ENCODE measurements at places on chromosomes 3 and 15. TPM values are rescaled to one million over a fixed set of nuclear protein-coding genes. Genes with fewer than 3 reads are reported as not detected.

GRCh38 chr3:126916546-126916945, 66.4 kb upstream of the PLXNA1 start:
- no peak overlapping the region for H3K27ac ChIP-seq
- DNase-seq = no peak
- no peaks in the 10 kb centered on the region for H3K27me3 ChIP-seq
- no peaks in the 10 kb centered on the region for H3K4me1 ChIP-seq
- H3K4me3 ChIP-seq = no peak overlapping the region
- H3K36me3 ChIP-seq = no peaks in the 10 kb centered on the region

- H3K4me1 ChIP-seq = peaks cover 4% of the 10 kb centered on the region
- no peaks in the 10 kb centered on the region for H3K27me3 ChIP-seq
- H3K36me3 ChIP-seq = no peaks in the 10 kb centered on the region
These were observed 48.4 kb downstream of the TMEM266 start for GRCh38 chr15:76108021-76108723.

- H3K4me1 ChIP-seq = peaks cover 11% of the 10 kb centered on the region
- DNase-seq = no peak
- no peaks in the 10 kb centered on the region for H3K27me3 ChIP-seq
- H3K36me3 ChIP-seq = no peaks in the 10 kb centered on the region
- H3K27ac ChIP-seq = no peak overlapping the region
- H3K4me3 ChIP-seq = no peak overlapping the region
These were observed 455.7 kb downstream of the FOXP1 start for GRCh38 chr3:71127844-71128243.

DNA sequence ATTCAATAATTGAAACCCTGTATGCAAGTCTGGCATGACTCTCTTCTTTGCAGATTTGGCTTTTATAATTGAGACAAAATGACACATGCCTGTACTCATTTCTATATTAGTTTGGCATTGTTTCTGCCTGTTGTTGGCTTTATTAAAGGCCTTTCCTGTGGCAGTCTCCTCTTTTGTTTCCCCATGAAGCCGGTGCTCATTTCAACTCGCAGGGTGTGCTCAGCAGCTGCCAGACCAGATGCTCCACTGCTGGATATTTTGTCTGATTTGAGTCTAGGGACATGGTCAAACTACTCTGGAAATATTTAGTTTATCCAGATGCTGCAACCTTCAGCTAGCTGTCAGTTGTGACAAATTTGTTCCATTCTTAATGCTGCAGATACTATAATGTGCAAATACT, 445.3 kb downstream of the NAALADL2 start:
- no peaks in the 10 kb centered on the region for H3K36me3 ChIP-seq
- no peaks in the 10 kb centered on the region for H3K27me3 ChIP-seq
- H3K4me1 ChIP-seq = no peaks in the 10 kb centered on the region
- H3K27ac ChIP-seq = no peak overlapping the region
- no peak overlapping the region for H3K4me3 ChIP-seq

CCR8 gene
- total RNA-seq = not detected

CD96 gene
- not detected for total RNA-seq
